NCI-H2081 treated with DMSO at 0.1 percent for 48 hours (cell line): ENCODE measurements at places on chromosomes 3 and 15.
A peak's percentile ranks its signal among the peaks of the same experiment; 100 is the strongest.

GRCh38 chr15:59894835-59895234 is 109.3 kb upstream of the FOXB1 start:
- no peak for DNase-seq

DNA sequence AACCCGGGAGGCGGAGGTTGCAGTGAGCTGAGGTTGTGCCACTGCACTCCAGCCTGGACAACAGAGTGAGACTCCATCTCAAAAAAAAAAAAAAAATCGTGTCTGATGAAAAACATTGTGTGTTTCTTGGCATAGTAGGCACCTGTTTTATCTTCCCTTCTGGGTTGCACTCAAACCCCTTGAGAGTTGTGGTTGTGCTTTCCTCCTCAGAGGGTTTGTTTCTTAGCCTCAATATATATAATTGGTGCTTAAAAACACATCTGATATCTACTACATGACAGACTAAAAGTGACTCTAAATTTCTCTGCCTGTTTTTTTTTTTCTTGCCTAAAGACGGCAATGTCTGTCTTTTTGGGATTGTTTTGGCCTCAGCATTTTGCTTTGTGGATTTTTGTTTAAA is 7.6 kb downstream of the NR1D2 start:
- no peak for DNase-seq

DNA sequence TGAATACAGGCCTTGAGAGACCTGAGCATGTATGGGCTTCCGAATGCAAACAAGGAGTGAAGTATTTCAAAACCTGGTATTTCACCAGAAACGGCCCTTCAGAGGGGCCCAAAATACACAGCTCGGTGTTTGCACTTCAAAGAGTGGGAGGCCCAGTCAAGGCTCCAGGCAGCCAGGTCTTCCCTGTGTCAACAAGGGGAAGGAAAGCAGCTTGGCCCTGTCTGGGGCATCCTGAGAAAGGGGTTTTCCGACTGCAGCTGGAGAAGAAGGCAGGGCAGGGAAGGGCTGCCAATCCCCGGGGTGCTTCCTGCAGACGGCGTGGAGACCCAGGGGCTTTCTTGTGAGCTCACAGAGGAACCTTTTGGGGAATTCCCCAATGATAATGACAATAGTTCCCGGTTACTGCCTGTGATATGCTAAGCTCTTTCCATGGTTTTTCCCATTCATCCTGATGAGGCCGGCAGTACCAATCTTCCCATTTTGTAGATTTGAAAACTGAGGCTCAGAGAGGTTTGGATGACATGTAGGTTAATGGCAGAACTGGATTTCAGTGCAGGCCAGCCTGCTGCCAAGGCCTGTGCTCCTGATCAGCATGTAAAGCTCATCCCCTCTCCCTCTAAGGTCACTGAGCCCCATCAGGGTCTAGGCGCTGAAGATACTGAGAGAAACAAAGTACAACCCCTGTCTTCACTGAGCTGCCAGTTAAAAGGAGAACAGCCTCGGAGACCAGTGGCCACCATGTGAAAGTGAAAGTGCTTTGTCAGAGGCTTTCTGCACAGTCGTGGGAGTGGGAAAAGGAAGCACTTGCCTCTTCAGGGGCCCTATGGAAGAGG is 43.0 kb upstream of the TLE3 start:
- DNase-seq: no peak

DNA sequence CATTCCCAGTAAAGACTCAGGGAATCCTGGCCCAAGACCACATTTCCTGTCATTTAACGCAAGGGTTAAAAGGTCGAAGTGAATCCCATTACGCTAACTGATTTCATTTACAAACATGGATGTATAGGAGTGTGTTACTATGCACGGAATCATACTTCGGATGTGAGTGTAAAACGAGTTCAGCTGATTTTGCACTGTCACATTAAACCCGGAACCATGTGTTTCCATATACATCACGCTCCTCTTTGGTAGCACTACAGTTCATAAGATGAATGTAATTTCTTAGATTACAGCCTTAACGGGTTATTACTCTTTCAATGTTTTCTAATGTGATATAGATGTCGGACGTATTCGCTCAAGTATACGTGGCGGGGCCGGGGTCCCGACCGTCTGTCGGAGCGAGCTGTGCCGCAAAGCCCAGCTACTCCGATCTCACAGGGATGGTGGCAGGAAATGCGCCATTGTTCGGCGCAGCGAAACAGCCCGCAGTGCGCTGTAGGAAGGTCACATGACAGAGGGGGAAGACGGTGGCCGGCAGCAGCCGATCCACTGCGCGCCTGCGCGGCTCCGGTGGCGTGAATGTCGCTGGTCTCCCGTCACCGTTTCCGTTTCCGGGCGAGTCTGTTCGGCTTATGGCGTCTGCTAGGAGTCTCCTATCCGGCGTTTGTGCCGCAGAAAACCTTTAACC is 97.3 kb downstream of the NPAP1 start:
- DNase-seq: peak; percentile 59

- DNase-seq: no peak
Measured at GRCh38 chr3:182413061-182413460, 380.2 kb upstream of the ATP11B start.

GRCh38 chr3:30350011-30350410 is 256.4 kb upstream of the TGFBR2 start:
- DNase-seq: no peak

DNA sequence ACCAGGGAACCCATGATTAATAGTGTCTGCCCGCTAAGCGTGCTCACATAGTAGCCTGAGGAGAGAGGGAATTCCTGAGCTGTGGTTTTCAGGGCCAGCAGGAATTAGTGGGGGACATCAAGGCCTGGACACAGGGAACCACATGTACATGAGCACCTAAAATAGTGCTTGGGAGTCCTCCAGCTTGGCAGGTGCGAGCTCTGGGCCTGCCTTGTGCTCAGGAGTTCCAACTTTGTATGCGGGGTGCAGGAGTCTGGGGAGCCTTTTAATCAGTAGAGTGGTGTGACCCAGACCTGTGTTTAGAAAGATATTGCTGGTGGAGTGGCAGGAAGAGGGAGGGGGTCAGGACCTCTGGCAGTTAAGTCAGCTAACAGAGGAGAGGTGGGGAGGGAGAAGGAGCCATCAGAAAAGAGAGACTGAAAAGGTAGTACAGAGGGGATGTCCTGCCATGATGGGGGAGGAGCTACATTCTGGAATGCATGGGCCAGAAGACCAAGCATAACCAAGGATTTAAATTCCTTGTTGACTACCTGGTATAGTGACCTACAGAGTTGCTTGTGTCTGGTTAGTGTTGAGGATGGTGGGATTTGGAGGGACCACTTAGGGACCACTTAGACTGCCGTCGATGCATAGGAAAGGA is 1.9 kb downstream of the DAG1 start:
- DNase-seq: no peak

DNA sequence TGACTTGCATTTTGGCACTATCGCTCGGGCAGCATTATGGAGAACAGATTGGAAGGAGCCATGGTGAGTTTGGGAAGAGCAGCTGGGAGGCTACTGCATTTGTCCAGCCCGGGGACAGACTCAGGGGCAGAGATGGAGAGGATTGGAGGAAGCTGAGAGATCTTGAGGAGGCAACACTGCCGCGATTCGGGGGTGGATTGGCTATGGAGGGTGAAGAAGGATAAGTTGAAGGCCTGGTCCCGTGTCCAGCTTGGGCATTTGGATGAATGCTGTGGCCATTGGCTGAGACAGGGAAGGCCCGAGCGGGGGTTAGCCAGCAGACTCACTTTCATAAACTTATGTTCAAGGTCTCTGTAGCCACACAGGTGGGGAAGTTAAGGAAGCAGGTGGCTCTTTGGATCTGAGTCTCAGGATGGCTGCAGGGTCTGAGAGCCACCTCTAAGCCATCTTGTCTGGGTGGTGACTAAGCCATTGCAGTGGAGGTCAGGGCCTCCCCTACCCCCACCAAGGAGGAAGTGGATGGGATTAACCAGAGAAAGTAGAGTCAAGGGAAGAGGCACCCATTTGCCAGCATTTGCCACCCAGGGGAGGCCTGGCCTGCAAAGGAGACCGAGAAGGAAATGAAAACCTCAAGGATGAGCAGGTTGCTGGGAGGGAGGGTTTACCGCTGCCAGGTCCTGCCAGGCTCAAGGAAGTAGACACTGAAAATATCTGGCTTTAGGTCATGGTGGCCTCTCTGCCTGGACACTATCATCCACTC is 144.0 kb upstream of the TLE3 start:
- DNase-seq: no peak

- no peak for DNase-seq
Measured at GRCh38 chr3:82506204-82506603, 744.8 kb upstream of the GBE1 start.

DNA sequence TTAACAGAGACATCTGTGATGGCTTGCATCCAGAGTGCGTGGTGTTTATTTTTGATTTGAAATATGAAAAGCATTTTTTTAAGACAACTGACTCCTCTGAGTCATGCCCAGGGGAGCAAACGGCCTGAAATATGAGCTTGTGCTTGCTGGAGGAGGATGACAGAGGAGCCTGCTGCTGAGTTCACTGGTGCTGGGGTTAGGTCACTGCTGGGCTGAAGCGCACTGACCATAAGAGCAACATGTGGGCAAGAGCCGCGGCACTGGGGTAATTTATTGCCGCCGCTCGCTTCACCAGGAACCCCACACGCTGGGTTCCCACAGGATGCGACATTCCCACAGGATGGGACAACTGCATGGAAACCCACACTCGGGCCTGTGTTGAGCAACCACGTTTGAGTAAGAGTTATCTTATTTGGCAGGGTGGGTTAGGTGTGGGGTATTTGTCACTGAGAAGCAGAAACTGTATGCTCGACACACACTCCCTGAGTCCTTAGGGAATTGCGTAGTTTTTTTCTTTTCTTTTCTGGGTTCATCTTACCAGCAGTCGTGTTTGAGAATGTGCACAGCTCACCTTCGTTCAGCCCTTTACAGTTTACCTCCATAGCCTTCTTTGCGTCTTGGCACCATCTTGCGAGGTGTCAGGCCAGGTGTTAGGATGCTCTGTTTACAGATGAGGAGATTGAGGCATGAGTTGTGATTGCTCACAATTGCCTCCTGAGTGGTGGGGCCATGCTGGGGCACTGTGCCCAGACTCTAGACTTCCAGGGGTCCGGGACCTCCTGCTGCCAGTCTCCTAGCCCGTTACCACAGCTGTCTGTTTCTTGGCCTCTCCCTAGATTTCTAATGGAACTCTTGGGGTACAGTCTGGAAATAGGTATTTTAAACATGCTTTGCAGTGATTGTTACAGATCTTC is 60.4 kb downstream of the SMAD3 start:
- DNase-seq: no peak

- no peak for DNase-seq
Measured at GRCh38 chr15:32028921-32029320, 1.4 kb upstream of the CHRNA7 start.

- no peak for DNase-seq
Measured at GRCh38 chr15:87781959-87782625, 474.4 kb downstream of the NTRK3 start.

GRCh38 chr3:139679220-139679775 is 1.5 kb upstream of the NMNAT3 start:
- DNase-seq: no peak

GRCh38 chr3:116040152-116040551 is 405.1 kb downstream of the LSAMP start:
- DNase-seq: no peak

DNA sequence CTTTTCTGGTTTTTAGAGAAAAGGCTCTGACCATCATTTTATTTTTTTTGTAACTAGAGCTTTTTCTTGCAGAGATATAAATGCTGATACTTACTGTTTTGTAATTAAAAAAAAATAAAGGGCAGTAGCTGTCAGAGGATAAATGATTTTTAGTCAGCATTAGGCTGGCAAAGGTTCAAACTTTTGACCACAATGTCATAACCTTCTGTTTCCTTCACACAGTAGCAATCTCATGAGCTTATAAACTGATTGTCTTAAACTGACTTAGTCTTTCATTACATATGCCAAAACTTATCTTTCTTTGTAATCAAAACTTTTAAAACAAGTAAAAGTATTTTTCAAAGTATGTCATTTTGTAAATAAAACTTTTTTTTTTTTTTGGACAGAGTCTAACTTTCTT is 841.9 kb downstream of the OTOL1 start:
- DNase-seq: no peak

- DNase-seq: no peak
Measured at GRCh38 chr3:33438284-33438668, 1.9 kb downstream of the UBP1 start.

- no peak for DNase-seq
Measured at GRCh38 chr3:122697952-122698620, 17.4 kb downstream of the PARP14 start.

DNA sequence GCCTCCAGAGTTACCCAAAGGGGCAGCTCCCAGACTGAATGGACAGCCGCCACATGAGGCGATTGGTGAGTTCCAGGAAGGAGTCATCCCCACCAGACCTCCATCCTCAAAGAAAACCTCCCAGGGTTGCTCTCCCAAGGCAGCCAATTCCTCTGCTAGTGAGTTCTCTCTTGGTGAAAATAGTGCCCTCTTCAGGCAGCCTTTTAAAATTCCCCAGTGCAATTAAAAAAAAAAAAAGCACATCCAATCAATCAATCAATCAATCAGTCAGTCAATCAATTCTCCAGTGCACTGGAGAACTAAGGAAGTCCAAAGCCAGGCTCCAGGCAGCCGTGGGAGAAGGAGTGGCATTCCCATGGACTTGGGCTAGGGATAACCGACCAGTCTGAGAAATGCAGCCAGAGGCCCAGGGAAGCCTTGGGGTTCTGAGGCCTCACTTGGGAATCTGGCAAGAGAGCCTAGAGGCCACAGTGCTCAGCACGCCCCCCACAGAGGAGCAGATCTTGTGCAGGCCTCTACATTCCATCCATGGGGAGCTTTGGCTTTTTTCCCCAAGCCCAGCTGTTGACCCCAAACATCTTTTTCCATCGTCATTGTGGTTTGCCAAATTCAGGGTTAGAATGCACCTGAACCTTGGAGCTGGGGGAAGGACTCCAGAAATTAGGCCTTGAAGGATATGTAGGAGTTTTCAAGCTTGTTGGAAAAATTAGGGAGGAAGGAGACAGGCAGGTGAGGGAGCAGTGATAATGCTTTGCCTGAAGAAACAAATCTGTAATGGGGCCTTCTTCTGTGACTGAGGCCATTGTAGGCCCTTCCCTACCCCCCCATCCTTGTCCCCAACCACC is 4.8 kb downstream of the PAQR5 start:
- no peak for DNase-seq

DNA sequence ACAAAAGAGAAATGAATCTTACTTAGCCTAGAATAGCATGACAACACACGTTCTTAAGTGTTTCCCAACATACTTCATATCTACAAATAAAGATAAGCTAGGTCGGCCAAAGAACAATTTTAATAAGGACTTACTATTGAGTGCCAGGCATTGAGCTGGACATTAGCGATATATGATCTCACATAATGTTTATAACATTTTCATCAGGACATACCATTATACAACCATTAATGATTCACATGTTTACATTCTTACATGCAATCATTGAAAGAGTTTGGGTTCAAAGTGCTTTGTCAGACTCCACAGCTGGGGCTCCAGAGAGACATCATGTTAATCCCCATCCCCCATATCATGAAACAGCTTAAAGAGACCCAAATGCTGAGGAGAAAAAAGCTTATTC is 189.0 kb downstream of the STT3B start:
- no peak for DNase-seq

GRCh38 chr15:43232289-43232874 is 11.6 kb upstream of the EPB42 start:
- no peak for DNase-seq

GRCh38 chr15:65377976-65378366 is at the start of gene IGDCC3:
Gene IGDCC3, minus strand, starts transcription at chr15:65378002. Its CDS starts 214 bp downstream, at chr15:65377788.
- DNase-seq: no peak

GRCh38 chr3:195907934-195908693 is at the start of gene TNK2:
Gene TNK2, minus strand, starts transcription at chr3:195908551. Its CDS starts 19,963 bp downstream, at chr3:195888588.
- no peak for DNase-seq
